Right ventricle myocardium superior (tissue), 1 donor: ENCODE measurements at places on chromosomes 7 and 10. TPM values are rescaled to one million over a fixed set of nuclear protein-coding genes. Genes with fewer than 3 reads are reported as not detected.

Gene EPO
- not detected for total RNA-seq

Gene PDK4
- total RNA-seq: 374 TPM

Gene OR2A1
- not detected for total RNA-seq

Gene OR2A25
- total RNA-seq: not detected

Gene SCART1
- 0.51 TPM for total RNA-seq

- DNase-seq: peak; percentile 63
Measured at GRCh38 chr10:86688398-86688921, 20.1 kb downstream of the LDB3 start.

- DNase-seq: no peak
Measured at GRCh38 chr7:88337572-88337971, 30.9 kb upstream of the STEAP4 start.

DNA sequence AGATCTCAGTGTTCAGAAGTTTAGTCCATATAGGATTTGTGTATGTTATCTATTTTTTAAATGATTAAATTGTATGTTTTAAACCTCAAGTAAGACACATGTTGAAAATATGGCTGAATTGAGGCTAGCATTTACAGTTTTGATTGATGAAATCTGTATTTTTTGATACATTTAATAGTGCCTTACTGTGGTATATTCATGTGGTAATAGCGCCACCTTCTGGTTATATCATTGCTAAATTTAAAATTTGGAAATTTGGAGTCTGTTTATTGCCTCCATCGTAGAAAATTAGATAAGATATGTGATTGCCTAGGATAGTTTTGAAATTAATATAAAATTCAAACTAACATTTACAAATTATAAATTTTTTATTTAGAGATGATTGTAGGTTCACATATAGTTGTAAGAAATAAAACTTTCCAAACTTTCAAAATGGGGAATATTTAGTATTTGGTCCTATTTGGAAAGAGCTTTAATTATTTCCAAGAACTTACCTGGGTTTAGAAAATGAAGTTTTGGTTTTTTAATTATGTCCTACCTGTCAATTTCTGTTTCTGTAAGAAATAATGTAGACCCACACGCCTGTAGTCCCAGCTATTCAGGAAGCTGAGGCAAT lies 19.1 kb upstream of the ARMS2 start:
- DNase-seq: no peak

DNA sequence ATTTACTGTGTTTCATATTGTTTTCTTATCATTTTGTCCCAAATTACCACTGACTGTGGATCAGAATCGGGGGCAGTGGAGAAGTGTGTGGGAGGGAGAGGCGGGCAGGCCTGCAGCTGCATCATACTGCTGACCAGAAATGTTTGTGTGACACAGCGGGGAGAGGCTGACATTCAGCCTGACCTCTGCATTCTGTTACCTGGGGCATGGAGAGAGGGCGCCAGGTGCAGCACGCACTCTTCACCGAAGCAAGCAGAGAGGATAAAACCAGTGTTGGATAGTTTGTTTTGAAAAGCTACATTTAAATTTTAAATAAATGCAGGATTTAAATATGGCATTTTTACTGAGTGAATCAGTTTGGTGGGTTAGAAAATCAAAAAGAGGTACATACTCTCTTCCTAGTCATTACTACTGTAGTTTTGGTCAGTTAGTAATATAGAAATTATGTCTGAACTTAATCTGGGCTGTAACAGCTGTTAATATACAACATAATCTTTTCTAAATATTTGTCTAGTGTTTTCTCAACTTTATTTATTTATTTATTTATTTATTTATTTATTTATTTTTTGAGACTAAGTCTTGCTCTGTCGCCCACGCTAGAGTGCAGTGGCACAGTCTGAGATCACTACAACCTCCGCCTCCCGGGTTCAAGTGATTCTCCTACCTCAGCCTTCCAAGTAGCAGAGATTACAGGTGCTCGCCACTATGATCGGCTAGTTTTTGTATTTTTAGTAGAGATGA lies 8.8 kb upstream of the STMP1 start:
- DNase-seq: no peak

DNA sequence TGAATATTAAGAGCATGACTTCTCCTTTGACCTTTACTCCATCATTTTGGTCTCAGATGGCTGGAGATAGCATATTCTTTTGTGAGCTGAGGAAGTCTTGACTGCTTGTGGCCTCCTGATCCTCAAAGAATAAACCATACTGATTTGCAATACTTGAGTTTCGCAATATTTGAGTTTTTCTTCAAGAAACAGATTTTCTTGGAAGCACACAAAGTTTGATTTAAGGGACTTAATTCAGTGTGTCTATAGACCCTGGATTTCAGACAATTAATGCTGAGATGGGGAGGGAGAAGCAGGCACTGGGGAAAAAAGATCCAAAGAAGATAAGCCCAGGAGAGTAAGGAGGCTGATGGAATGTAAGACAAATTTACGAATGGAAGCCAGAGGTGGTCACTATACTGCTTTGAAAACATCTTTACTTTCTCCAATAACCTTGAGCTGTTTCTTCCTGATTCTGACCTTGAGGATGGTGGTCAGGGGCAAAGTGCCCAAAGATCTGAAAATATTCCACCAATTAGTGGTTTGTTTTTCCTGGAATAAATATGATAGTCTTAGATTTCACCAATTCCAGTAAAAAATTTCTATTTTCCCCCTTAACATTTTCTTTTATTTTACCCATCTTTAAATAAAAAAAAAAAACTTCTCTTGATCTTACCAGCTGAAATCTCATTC lies 7.5 kb downstream of the EPDR1 start:
- no peak for DNase-seq

DNA sequence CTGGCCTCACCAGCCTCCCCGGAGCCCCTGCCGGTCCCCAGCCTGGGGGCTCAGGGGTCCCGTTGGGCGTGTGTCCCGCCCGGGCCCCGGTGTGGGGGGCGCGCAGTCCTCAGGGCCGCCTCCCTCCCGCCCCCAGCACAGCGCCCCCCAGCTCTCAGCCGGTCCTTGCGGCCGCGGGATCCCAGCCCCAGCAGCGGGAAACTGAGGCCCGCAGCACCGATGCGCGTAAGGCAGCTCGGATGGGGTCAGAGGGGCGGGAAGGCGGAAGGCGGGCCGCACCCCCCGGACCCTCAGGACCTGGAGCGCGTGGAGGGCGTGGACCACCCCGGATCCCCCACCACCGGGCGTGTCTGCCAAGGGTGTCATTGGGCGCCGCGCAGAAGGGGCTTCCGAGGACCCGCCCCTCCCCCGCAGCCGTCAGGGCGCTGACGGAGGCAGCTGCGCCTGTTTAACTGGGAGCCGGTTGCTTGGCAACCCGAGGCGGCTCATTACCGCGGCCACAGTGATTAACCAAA lies 14.9 kb downstream of the UNCX start:
- no peak for DNase-seq

DNA sequence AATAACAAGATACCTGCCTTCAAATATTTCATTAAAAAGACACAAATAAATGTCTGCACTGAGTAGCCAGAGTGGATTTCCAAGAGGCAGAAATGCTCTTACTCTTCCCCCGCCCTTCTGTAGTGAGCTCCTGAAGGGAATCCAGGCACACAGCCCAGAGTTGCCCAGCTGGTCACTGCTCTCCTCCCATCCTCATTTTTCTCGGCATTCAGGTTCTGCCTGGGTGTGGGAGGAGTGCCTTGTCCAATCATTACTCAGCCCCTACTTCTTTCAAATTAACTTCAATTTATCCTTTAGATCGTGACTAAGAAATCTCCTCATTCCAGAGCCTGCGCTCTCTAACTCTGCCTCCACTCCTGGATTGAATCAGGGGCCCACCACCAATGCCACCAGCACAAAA lies 12.2 kb downstream of the CCDC6 start:
- DNase-seq: peak; percentile 57

DNA sequence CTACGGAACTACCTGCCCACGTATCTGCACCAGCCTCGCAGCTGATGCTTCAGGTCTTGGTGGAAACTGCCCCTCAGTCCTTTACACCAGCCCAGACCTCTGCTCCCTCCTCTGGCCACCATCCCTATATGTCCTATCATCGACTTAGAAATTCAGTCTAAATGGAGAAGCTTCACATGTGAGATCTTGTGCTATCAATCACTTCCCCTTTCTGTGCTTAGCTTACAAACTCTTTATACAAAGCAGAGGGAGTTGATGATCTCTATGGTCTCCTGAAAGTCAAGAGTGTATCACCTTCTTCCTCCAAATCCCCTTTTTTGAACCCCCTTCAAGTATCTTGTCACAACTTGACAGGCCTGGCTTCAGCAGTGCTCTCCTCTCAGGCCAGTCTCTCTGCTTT lies 30.7 kb downstream of the ZNF777 start:
- no peak for DNase-seq
